ENCODE measurements at places on chromosomes 3 and 15. TPM values are rescaled to one million over a fixed set of nuclear protein-coding genes. Genes with fewer than 3 reads are reported as not detected.

TMIE gene
- 0.14 TPM for total RNA-seq

PIAS1 gene
- total RNA-seq = 6.2 TPM

RHCG gene
- 274 TPM for total RNA-seq

AGTR1 gene
- not detected for total RNA-seq

FMN1 gene
- total RNA-seq = 2.9 TPM

ROPN1 gene
- total RNA-seq = not detected

CCR3 gene
- total RNA-seq = not detected

GOLGA6D gene
- not detected for total RNA-seq

CATSPER2 gene
- total RNA-seq = 2.6 TPM

MELTF gene
- 10.5 TPM for total RNA-seq

HIGD2B gene
- not detected for total RNA-seq

CCRL2 gene
- total RNA-seq = not detected

LXN gene
- total RNA-seq = 3.6 TPM

SLC4A7 gene
- total RNA-seq = 65.2 TPM

DOCK3 gene
- 0.42 TPM for total RNA-seq

MESP2 gene
- total RNA-seq = 0.42 TPM

BSN gene
- total RNA-seq = 0.05 TPM

OR5K3 gene
- total RNA-seq = not detected

CSPG4 gene
- total RNA-seq = 73.2 TPM

SLC22A14 gene
- not detected for total RNA-seq

COL8A1 gene
- 6.8 TPM for total RNA-seq

ATP13A5 gene
- 0.49 TPM for total RNA-seq

PLOD2 gene
- total RNA-seq = 44.8 TPM

FGF12 gene
- 0.14 TPM for total RNA-seq

MINAR1 gene
- 0.14 TPM for total RNA-seq

ALDH1L1 gene
- total RNA-seq = 2.9 TPM

HGD gene
- 0.05 TPM for total RNA-seq

PLD1 gene
- total RNA-seq = 23.3 TPM

RTP3 gene
- total RNA-seq = not detected

All from airway epithelial cell (primary cell).